Natural killer cell (primary cell): ENCODE measurements at places on chromosomes 4 and X.
A peak's percentile ranks its signal among the peaks of the same experiment; 100 is the strongest.

- DNase-seq, result no peak
Observed at GRCh38 chr4:121898150-121898549, 27.9 kb upstream of the BBS7 start.

- DNase-seq, result no peak
Observed at GRCh38 chr4:5928274-5928673, 35.4 kb upstream of the CRMP1 start.

DNA sequence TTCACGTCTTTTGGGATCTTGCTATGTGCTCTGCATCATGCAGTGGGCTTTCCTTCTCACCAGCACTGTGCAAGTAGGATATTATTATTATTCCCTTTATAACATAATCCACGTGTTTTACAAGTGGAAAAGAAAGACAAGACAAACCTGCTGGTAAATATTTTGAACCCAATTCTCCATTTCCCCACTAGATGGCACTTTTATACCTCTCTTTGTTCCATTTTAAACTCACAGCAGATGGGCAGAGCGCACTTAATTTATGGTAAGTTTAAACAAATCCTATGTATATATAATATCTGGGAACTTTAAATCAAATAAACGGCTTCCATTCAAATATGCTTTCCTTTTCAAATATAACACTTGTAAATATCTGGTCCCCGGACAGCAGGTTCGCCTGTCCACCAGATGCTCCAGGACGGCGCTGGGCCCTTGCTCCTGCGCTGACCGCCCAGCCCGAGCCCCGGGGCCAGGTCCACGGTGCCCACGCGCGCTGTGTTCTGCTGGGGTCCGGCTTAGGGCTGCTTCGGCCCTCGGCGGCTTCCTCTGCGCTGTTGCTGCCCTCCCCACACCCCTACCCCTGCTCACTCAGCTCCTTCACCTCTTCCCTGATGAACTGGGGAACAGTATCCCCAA, 31.1 kb downstream of the F11 start:
- DNase-seq, result no peak

- DNase-seq, result no peak
Observed at GRCh38 chrX:131783555-131784308, 239.4 kb upstream of the STK26 start.

DNA sequence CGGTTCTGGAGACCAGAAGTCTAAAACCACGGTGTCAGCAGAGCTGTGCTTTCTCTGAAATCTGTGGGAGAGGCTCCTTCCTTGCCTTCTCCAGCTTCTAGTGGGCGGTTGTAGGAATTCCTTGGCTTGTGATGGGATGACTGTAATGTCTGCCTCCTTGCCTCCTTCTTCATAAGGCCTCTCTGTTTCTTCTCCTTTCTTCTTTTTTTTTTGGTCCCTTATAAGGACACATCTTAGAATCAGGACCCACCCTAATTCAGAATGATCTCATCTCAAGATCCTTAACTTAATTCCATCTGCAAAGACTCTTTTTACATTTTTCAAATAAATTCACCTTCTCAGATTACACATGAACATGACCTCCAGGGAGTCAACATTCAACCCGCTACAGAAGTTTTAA, 186.9 kb downstream of the STK32B start:
- no peak for DNase-seq

GRCh38 chr4:180953572-180953971, 1289.6 kb upstream of the TENM3 start:
- DNase-seq, result no peak

DNA sequence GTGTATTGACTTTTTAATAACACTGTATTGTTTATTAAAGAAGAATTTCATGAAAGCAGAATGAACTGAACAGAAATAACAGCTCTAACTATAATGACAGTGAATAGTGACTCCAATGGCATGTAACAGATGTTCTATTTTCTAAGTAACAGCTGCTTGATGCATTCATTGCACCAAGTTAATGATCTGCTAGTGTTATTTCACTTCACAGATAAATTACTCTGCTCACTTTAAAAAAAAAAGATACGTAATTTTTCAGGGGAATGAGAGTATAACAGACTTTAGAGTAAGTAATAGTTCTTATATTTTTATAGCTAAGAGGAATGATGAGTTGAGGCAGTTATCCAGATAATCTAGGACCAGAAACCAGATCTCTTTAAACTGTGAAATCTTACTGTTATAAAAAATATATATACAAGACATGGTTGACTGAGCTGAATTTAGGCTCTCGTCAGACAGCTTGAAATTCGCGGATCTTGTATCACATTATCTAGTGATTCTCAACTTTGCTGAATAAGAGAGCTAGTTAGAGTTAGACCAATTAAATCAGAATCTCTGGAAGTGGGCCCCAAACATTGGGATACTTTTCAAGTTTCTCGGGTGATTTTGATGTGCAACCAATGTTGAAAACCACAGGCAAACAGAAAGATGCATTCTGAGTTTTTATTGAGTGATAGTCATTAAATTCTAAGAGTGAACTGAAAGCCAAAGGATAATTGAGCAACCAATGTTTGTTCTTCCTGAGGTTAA, 840.7 kb downstream of the DMD start:
- no peak for DNase-seq

DNA sequence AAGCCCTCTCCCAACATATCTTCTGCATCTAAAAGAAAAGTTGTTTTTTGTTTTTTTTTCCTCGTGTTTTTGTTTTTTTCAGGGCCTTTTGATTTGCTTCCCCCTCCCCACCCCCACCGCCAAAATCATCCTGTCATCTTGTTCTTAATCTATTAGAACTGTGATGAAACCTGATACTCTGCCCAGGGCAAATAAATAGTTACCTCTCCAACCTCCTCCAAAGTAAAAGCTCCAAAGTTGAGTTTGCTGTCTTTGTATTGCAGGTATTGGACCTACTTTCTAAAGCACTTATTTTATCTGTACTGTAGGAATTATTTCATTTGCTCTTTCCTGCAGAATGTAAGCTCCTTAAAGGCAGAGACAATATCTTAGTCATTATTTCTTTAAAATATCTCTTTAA, 172.9 kb downstream of the SOWAHB start:
- no peak for DNase-seq

DNA sequence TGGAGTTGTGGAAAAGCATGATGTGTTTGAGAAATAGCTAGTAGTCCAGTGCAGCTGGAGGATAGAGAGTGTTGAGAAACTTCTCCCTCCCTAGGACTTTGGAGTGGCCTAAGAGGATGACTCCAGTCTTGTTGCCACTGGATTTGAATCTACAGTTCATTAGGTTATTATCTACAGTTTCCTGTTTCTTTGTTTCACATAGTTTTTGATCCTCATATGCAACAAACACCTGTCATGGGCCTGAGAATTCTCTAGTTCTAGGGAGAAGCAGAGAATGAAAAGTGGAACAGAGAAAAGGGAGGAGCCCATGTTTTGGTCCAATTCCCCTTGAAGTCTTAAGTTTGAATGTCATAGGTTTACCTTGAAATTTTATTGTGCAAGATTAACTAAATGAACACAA, 73.6 kb upstream of the TBC1D9 start:
- DNase-seq, result no peak

DNA sequence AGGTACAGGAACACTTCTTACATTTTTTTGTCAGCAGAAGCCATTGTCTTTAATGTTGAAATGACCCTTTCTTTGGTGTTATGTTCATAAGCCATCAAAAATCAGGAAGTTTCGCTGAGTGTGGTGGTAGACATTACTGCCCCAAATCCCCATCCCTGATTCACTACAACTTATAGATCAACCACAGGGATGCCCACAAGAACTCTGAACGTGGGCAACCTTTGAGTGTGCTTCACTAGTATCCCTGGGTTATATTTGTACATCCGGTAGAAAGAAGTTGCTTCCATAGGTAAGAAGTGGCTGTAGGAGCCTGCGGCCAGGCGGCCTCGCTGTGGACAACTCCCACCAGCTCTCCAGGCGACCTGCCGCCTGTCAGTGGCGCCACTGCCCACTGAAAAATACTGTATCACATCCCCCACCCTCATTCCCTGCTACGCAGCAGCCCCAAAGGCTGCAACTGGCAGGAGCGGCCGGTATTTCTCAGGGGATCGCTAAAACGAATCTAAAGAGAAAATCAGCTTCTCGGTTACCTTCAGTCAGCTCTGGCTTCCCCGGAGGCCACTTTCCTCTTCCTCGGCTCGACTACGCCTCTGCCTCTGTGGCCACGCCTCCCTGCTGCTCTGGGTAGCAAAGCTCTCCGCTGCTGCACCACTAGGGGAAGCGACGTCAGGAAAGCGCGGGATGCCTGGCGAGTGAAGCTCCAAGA, 13.9 kb upstream of the ETDC start:
- peak; percentile 74 for DNase-seq

DNA sequence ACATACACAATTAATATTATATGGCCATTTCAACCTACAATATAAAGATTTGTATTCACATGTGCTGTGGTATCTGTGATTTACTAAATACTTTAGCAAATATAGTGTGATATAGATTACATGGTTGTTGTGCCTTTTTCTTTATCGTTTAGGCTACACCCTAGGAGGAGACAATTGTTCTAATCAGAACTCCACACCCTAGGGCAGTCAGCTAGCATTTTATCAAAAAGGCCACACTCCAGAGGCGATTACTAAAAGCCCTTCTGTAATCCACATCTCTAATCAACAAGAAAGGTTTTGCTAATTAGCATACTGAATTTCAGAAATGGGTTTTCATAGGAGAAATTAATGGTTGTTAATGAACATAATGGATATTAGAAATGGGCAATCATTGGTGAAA, 319.5 kb upstream of the NOCT start:
- DNase-seq, result no peak

DNA sequence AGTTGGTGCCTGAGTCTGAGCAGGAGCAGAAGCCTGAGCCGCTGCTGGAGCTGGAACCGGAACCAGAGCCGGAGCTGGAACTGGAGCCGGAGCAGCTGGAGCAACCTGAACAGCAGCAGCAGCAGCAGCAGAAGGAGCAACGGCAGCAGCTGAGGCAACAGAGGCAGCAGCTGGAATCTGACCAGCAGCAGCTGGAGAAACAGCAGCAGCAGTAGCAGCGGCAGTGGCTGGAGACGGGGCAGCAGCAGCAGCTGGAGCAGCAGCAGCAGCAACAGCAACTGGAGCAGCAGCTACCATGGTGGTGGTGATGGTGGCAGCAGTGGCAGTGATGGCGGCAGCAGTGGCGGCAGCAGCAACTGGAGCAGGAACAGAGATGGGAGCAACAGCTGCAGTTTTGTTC, 61.5 kb downstream of the AMOT start:
- no peak for DNase-seq

- DNase-seq, result no peak
Observed at GRCh38 chr4:2390146-2390545, 28.3 kb downstream of the ZFYVE28 start.

DNA sequence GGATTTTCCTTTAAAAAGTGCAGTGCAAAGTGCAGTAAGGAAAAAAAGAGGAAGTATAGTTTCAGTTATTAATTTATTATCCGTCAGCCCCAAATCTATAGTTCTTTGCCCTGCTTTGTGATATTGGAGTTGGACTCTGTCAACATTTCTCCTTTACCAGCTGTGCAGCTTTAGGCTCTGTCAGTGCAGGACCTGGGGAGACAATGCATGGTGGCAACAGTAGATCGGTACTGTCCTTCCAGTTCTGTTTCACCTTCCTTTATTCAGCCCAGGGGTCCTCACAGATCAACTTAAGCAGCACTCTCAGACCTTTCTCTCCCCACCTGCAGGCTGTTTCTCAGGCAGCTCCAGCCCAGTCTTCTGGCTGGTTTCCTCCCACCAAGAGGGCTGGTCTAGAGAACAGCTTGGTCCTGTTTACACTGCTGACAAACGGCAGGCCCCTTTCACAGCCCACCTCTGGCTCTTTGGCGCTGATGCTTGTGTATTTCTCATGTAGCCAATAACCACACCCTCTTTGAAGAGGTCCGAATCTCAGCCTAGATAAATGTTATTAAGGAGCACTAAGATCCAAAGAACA, 71.6 kb downstream of the MCUB start:
- no peak for DNase-seq

- no peak for DNase-seq
Observed at GRCh38 chr4:136935871-136936270, 596.4 kb downstream of the PCDH18 start.

DNA sequence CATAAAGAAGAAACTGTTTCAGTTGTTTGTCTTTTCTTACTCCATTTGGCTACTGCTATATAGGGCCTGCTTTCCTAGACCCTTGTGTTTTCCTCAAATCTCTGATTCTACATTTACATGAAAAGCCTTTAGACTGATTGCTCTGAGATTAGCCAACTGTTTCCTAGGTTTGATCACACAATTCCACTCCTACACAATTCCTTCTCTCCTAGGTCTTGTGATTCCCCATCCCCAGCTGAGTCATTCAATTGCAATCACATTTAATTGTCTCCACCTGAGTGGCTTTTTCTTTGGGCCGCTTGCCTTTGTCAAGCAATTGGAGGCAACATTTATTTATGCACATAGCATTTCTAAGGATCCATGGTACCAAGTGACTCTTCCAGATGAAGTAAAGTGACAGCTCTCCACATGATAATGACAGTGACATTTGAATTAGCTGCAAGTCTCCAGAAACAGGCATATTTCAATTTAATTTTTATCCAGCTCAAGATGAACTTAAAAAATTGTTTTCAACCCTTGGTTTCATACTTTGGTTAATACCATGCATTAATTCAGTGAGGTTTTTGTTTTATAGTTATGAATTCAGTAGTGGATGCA, 35.8 kb downstream of the ATXN3L start:
- no peak for DNase-seq

DNA sequence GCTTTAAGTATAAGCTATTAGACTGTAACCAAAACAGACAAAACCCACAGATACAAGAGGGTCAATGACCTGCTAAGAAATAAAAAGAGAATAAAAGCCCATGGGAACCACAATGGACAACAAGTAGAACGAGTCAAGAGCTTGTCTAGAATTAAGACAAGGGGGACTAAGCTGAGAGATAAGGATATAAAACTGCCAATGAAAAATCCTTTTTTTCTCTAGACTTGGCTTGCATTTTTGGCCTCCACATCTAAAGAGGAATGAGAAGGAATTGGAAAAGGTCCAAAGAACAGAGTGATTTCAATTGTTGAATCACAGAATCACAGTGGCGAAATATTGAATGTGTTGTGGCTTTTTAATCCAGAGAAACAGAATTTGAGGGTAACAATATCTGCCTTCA, 135.7 kb downstream of the QDPR start:
- DNase-seq, result no peak

GRCh38 chr4:182898479-182898799, 18.7 kb downstream of the DCTD start:
- DNase-seq, result no peak

- no peak for DNase-seq
Observed at GRCh38 chr4:68361146-68361589, 11.3 kb upstream of the YTHDC1 start.

- no peak for DNase-seq
Observed at GRCh38 chr4:185869427-185869826, 57.4 kb upstream of the SORBS2 start.

GRCh38 chrX:12946838-12947544, 27.9 kb upstream of the TMSB4X start:
- peak; percentile 88 for DNase-seq
